ENCODE measurements at places on chromosomes 4 and X.

GRCh38 chr4:184932343-184932742, 85.9 kb upstream of the HELT start:
- no peak for DNase-seq

DNA sequence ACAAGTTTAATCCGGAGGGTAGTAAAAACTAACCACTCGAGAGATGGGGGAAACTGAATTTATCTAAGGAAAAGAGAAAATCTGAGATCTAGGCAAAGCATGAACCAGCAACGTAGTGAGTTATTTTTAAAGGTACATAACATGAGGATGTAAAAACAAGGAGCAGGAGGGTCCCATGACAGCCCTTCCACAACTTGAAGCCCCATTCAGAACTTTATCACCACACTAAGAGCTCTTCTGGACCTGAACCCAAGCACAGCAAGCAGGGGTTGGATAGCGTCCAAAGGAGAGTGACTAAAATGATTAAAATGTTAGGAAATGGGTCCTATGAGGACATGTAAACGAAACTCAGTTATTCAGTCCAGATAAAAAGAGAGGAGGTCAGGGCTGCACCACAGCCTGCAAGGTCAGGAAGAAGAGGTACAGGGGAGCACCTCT, 16.2 kb downstream of the SH3RF1 start:
- DNase-seq, result no peak

DNA sequence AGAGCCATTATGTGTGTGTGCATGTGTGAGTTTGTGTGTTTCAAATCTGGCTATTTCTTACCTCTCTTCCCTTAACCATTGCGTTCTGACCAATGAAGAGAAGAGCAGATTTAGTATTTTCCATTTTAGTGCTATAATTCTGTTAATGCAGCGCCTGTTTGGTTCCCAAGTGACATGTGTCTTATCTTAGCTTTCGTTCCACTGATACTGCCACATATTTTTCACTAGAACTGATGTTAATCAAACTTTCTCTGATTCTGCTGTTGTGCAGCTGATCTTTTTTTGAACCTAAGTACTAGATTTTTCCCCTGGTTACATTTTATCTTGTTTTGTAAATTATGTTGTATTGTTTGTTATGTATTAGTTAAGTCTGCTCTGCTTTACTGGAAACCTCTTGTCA, 152.9 kb upstream of the MID1 start:
- DNase-seq, result no peak

DNA sequence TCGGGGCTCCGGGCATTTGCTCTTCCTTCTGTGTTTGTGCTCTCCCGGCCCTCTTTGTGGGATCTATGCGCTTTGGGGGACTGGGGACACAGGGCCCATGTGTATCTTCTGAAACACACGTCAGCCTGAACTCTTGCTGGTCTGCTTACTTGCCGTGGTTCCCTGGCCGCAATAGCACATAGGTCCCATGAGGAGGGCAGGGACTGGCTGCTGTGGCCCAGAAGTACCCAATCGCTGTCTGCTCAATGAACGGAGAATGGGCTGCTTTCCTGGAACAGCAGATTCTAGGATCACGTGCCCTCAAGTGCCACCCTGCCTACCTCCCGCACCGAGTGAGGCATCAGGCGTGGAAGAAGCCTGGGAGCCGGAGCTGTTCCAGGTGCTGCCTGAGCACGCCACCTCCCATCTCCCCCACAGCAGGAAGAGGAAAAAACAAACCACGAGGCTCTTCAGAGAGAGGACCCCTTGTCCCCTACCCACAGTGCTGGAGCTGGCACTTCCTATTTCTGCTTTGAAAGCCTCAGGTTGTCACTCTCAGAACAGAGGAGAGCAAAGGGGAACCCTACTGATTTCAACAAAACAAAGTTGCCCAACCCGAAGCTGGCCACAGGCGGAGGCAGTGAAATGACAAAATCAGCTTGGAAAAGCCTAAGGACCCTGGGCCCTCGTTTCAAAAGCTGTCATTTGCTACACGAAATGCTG, 3.8 kb downstream of the G6PD start:
- DNase-seq, result peak; percentile 43

GRCh38 chrX:110308220-110308619, 9.7 kb downstream of the AMMECR1 start:
- DNase-seq, result no peak

DNA sequence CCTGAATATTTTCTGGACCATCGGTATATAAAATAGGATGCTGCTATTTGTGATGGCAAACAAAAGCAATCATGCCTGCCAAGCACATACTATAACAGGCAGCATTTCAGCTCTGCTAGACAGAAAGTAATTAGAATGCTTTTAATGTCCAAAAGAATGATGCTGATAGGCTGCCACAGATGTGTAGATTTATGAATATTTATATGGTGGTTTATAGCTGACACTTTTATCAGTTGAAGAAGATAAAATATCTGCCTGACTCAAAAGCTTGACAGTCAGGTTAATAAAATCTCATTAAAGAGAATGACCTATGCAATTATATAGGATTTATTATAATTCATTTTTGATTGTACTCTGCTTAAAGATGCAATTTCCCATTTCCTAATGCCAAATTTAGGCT, 4.0 kb downstream of the BEND4 start:
- no peak for DNase-seq

- DNase-seq, result no peak
Measured at GRCh38 chrX:150211988-150212387, 151.1 kb upstream of the MAMLD1 start.

GRCh38 chr4:9901257-9901656, 119.8 kb downstream of the DRD5 start:
- DNase-seq, result no peak

GRCh38 chrX:1164322-1165288, 47.8 kb downstream of the CRLF2 start:
- DNase-seq, result peak; percentile 32

- no peak for DNase-seq
Measured at GRCh38 chrX:17488036-17488435, 113.0 kb downstream of the NHS start.

- DNase-seq, result no peak
Measured at GRCh38 chr4:182425302-182425701, 182.1 kb downstream of the TENM3 start.

GRCh38 chrX:39788521-39788920, 309.2 kb downstream of the BCOR start:
- DNase-seq, result no peak

- DNase-seq, result no peak
Measured at GRCh38 chrX:13837290-13837745, 20.4 kb upstream of the GPM6B start.

GRCh38 chr4:127425851-127426250, 206.9 kb upstream of the INTU start:
- DNase-seq, result no peak

- DNase-seq, result no peak
Measured at GRCh38 chrX:110114260-110114776, 111.4 kb downstream of the TMEM164 start.

GRCh38 chrX:49610718-49611310, 12.0 kb downstream of the GAGE1 start:
- no peak for DNase-seq

GRCh38 chrX:18668071-18668835, 3.7 kb downstream of the RS1 start:
- DNase-seq, result no peak

DNA sequence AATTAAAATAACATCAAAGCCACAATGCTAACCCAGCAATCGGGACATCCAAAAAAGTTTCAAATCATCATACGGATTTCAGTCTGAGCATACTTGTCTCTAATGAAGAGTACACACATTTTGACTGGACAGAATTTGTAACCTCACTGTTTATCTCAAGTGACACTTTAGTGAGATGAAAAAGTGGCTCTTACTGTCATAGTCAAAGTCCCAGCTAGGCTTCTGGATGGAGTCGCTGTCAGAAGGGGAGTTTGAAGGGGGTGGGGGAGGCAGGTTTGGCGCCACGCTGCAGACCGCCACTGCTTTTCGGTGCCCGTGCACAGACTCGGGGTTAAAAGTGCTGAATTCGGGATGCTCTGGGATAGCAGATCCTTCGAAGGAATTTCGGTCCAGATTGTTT, 41.0 kb upstream of the MTNR1A start:
- DNase-seq, result no peak

DNA sequence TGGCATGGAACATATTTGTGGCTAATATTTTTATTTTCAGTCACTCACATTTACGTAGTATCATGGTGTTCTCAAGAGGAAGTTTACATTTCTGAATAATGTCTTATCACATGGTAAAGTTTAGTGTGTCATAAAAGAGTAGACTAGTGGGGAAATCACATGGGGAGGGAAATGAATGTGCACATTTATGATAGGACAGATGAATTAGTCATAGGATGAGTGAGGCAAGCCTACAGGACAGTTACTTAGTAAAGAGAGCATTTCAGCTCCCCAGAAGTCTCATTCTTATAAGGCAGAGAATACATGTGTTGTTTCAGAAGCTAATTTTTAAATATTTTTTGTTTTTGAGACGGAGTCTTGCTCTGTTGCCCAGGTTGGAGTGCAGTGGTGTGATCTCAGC, 6.2 kb downstream of the GK start:
- DNase-seq, result no peak

DNA sequence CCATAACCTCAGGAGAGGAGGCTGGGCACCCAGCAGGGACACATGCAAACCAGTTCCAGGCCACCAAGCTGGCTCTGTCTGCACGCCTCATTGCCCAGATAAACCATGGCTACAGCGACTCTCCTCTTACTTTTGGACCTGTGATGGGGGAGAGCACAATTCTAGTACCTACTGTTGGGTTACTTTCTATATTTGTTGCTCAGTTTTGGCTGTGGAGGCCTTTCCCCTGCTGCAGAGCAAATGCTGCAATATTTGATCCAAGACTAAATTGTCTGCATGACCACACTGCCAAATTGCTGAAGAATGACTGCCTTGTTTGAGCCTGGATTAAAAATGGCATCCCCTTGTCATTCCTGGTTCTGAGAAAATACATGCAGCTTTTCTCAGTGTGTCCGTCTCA, 253.5 kb downstream of the ARHGAP10 start:
- DNase-seq, result no peak

DNA sequence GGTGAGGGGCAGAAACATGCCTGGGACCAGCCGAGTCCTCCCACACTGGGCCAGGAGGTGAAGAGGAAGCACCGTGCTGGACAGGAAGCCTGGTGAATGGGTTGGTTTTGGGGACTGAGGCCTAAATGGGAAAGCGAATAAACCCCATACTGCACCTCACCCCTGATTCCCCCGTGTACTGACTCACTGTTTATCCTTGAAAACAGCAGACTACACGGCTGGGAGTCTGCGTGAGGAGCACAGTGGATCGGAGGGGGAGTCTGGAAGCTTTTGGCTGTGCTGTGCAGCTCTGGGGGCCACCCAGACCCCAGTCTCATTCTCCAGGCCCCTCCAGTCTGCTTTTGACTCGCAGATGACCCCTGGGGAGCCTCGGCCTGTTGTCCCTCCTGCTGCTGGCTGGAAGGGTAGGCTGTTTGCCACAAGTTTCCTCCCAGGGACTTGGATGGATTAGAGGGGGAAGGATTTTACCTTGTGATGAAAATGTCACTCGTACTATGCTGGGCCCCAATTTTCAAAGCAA, 90.0 kb downstream of the PSAPL1 start:
- no peak for DNase-seq

DNA sequence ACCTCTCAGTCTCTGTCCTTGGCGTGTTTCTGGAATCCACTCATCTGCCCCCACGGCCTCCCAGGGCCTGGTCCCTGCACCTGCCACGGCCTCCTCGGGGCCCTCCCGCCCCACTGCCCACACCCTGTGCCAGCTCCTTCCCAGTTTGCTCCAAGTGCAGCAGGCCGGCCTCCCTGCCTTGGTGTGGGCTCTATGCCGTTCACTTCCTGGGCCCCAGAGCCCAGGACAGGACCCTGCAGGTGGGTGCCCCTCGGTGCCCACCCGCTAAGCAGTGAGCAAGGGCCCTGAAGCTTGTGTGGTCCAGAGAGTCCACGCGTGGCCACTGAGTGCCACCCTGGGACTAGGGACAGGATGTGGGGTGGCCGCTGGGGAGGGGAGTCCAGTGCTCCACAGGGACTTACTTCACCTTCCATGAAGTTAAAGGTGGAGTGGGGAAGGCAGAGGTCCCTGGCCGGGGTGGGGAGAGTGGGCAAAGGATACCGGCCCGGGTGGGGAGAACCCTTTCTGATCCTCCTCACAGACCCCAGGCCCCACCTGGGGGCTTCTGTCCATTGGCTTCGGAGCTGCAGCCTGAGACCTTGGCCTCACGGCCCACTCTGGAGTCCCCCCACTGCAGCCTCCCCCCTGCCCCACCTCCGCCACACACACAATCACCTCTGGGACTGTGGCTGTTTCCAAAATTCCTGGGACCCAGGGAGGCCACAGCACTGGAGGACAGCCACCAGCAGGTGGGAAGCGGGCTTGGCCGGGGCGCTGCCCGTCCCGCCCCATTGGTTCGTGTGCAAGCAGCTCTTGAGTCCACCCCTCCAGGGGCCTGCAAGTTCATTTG, 60.0 kb upstream of the NKX1-1 start:
- no peak for DNase-seq

DNA sequence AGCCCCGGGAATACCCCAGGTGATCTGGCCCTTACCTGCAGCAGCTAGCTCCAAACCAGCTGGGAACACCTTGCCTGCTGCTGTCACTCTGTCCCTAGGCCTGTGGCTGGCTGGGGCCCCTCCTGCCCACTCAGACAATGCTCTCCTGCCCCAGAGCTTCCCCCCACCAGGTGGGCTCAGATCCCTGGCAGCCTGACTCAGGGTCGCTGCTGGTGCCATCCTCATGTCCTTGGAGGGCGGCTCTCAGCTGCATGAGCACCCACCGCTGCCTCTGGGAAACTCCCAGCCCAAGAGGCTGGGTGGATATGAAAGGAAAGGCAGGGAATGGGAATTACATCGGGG, 15.8 kb downstream of the C4orf50 start:
- DNase-seq, result no peak

- peak; percentile 77 for DNase-seq
Measured at GRCh38 chrX:70755850-70756249, 152.7 kb downstream of the TEX11 start.

GRCh38 chr4:146900295-146900694, 45.4 kb downstream of the TTC29 start:
- no peak for DNase-seq

GRCh38 chrX:120015145-120016067, 62.1 kb downstream of the RHOXF2B start:
- DNase-seq, result peak; percentile 23
